Naive thymus-derived CD8-positive, alpha-beta T cell (primary cell): ENCODE measurements at places on chromosomes 13 and 19.

DNA sequence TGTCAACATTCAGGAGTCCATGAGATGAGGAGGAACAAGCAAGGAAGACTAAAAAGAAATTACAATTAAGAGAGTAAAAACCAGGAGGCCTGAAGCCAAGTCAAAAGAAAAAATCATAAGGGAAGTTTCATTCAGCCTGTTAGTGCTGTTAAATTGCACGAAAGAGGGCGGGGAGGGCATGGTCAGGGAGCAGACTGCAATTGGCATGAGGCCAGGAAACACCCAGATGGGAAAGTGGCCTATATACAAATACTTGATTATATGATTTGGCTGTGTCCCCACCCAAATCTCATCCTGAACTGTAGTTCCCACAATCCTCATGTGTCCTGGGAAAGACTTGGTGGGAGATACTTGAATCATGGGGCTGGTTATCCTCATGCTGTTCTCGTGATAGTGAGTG lies 43.9 kb downstream of the TNFSF13B start:
- DNase-seq, result no peak

DNA sequence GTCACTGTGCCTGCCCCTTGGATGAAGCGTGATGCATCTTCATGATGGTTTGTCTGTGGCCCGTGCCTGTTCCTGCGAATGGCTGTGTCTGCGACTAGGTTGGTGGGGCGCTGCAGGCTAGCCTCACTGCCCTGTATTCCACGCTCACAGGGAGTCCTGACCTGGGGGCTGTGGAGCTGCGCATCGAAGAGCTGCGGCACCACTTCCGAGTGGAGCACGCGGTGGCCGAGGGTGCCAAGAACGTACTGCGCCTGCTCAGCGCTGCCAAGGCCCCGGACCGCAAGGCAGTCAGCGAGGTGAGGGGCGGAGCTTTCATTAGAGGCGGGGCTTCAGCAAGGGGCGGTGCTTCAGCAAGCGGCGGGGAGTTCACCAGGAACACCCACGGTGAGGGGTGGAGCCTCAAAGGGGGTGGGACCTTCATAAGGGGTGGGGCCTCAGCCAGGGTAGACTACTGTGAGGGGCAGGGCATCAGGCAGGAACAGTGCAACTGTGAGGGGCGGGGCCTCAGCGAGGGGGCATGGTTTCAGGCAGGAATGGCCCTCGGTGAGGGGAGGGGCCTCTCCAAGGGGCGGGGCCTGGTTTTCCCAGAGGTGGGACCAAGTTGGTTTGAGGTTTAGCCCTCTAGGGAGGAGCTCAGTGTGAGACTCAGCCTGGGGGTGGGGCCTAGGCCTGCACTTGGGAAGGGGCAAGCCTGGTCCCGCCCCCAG lies 17.2 kb downstream of the PKN1 start:
- DNase-seq, result peak; percentile 58

- DNase-seq, result no peak
Measured at GRCh38 chr13:67023130-67023876, 206.8 kb downstream of the PCDH9 start.

DNA sequence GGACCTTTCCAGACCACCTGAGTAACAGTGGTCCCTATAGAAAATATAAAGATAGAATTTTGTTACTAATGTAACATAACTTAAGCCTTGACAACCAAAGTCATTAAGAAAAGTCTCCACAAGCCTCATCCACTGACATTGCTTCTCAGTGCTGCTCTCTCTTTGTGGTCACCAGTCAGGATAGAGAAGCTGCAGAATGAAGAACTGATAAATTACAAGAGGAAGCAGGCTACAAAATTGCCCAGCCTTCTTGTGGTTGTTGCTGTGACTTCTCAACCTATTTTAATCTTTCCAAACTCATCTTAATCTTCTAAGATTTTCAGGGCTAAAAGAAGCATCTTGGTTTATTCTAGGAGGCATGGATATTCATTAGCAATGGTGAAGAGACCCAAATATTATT lies 343.8 kb downstream of the MZT1 start:
- DNase-seq, result no peak

DNA sequence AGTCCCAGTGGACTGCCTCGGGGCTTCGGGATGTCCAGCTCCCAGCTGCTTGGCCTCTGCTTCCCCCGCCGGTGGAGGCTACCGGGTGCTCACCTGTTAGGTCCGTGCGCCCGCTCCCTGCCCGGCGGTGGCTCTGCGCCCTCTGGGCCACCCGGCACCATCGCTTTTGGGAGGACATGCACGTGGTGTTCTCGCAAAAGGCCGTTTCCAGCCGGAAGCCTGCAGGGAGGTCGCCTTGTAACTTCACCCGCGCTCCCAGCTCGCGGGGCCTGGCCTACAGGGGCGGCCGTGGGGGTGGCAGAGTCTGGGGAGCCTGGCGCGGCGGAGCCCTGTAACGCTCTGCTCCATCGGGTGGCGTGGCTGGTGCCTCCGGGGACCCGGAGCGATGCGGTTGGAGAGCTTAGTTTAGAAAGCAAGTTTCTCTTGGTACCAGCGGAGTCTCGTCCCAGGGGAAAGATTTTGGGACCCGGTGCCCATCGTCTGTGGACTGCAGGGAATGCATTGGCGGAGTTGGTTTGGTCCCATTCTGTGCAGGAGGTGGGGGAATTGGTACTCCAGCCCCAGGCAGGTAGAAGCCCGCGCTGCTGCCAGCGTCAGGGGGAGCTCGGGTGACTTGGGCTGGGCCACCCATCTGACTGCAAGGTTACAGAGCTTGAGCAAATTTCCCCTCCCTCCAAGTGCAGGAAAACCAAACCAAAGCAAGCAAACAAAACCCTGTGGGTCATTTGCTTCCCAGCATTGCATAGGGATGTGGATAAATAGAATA lies 673 bp downstream of the SPATA13 start:
- DNase-seq, result peak; percentile 52

DNA sequence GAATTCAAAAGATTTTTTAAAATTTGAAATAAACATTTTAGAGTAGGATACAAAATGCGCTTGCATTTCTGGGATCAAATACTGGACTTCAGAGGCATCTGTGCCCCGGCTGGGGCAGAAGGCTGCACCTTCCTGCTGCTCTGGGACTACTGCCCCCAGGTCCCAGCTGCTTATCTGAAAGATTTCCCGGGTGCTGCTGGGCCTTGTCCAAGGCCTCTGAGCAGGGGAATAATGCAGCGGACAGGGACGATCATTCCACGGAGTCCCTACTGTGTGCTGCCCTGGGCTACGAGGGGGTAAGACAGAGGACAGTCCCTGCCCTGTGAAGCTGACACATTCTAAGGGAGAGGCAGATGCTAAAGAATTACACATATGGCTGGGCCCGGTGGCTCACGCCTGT lies 33.1 kb upstream of the NCCRP1 start:
- no peak for DNase-seq

GRCh38 chr13:29593605-29594297 lies 1.7 kb downstream of the SLC7A1 start:
- DNase-seq, result no peak

DNA sequence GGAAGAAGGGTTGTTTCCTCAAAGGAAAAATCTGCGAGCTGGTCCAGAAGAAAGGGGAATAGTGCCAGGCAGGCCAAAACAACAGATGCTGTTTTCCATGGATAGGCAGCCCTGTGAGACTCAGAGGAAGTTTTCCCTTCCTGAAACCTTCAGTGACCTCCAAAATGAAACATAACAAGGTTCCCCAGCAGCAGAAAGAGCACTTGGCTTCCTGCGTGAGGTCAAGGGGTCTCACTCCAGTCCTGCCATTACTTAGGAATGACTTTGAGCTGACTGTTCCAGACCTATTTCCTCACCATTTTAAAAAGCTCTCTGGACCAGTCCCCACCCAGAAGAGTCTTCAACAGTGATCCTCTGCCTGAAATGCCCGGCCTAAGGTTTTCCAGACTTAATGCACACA lies 104.6 kb upstream of the IPO5 start:
- no peak for DNase-seq

DNA sequence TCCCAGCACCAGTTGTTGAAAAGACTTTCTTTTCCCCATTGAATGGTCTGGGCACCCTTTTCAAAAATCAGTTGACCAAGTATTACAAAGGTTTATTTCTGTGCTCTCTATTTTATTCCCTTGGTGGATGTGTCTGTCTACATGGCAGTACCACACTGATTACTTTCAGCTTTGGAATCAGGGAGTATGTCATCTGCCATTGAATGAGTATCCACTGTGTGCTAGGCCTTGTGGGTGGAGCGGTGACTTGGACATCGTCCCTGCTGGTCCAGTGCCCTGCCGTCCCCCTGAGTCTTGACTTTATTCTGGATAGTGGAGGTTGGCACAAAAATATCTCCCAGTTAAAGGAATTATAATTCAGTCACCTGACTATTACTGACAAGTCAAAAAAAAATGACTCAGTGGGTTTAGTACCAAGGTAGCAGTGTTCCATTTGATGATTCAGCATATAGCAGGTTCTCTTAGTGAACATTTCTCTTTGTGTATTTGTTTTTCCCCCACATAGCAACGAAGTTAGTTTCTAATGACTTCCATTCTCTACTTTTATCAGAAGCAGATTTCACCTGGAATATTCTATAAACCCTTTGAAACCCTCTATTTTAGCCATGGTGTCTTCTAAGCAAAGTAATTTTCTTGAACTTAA lies 3.9 kb downstream of the UPF3A start:
- no peak for DNase-seq

- DNase-seq, result peak; percentile 84
Measured at GRCh38 chr19:38851622-38852230, 1.9 kb upstream of the HNRNPL start.

GRCh38 chr13:108033800-108034707 lies 181.3 kb downstream of the LIG4 start:
- DNase-seq, result no peak

GRCh38 chr13:77028202-77028601 lies 1.2 kb upstream of the FBXL3 start:
- no peak for DNase-seq

- no peak for DNase-seq
Measured at GRCh38 chr13:29077051-29077813, 257.1 kb downstream of the MTUS2 start.

DNA sequence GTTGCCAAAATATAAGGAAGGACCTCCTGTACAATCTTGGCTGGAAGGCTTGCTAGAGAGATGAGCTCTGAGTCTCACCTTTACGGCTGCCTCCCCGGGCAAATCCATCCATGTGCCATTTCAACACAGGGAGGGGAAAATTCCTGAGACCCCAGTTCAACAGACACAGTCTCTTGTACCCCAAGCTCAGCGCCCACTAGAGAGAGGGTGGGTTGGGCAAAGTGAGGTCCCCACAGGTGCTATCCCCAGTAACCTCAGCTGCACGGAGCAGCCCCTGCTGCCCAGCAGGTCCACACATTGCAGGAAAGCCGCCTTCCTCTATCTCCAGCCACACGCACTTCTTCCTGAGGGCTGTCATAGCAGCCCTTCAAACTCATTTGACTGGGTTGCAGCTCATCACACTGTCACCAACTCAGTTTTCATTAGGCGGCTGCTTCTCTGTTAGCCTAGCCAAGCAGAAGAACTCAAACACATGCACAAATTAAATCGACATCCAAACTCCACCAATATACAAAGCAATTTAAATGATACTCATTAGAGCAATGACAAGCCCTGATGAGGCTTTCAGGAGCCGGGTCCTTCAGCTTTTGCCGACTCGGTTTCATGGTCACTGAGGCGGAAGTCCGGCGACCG lies 80.4 kb downstream of the TSHZ3 start:
- DNase-seq, result no peak

- no peak for DNase-seq
Measured at GRCh38 chr19:55694241-55694655, 19.2 kb downstream of the EPN1 start.

GRCh38 chr19:52600639-52601024 lies 30.5 kb downstream of the ZNF701 start:
- DNase-seq, result no peak

GRCh38 chr13:24725379-24725778 lies 38.6 kb upstream of the RNF17 start:
- DNase-seq, result no peak

DNA sequence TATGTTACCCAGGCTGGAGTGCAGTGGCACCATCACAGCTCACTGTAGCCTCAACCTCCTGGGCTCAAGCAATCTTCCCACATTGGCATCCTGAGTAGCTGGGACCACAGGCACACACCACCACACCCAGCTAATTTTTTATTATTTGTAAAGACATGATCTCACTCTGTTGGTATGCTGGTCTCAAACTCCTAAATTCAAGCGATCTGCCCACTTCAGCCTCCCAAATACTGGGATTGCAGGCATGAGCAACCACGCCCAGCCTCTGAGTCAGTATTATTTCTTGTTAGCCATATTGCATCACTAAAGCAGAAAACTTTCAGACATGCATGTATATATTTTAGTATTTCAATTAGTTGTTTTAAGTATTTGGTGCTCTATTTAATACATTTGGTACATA lies 376.4 kb downstream of the GPC6 start:
- DNase-seq, result no peak

GRCh38 chr13:78816154-78816553 lies 157.2 kb upstream of the OBI1 start:
- no peak for DNase-seq

DNA sequence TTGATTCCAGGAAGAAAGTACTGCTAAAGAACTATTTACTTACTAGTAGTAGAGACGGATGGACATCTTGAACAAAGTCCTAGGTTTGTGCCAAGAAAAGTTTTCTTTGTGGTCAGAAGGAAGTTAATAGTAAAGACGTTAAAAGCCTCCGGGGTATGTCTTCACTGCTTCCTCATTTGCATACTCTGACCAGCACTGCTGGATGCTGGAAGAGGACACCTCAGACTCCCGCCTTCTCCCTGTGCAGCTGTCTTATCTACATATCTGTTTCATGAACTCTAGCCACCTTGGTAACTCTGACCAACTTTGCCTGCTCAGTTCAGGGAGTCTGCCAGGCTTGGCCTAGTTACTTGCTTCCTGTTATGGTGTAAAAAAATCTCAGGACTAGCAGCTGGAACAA lies 1109.1 kb upstream of the MIR17HG start:
- no peak for DNase-seq

GRCh38 chr13:99731747-99732146 lies 230.5 kb downstream of the TM9SF2 start:
- no peak for DNase-seq

- no peak for DNase-seq
Measured at GRCh38 chr19:49065905-49066512, 1.4 kb upstream of the NTF4 start.

GRCh38 chr19:15129856-15130585 lies 22.8 kb downstream of the SYDE1 start:
- DNase-seq, result peak; percentile 64

DNA sequence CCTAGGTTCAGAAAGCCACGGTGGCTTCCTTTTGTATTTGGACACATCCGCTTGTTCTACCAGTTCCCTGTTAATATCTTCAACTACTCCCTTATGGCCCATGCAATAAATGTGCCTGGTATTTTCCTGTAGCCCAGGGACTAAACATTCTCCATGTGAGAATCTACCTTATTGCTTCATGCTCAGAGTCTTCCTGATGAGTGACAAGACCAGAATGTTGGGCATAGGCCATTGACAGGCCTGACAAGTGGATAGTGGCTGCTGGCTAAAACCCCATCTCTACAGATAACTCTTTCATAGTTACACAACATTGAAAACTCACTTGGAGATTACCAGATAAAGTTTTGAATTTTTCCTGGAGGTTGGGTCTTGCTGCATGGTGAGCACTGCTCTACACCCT lies 449.9 kb downstream of the HS6ST3 start:
- no peak for DNase-seq
